ENCODE measurements at places on chromosomes 1 and 21.

- DNase-seq = no peak
Measured at GRCh38 chr1:33465316-33465715, 7.1 kb upstream of the ZSCAN20 start.

- no peak for DNase-seq
Measured at GRCh38 chr1:16237343-16237830, 404 bp upstream of the CPLANE2 start.

- no peak for DNase-seq
Measured at GRCh38 chr1:9200441-9200840, 34.1 kb upstream of the H6PD start.

- DNase-seq = no peak
Measured at GRCh38 chr1:241608379-241609033, 31.7 kb downstream of the CHML start.

DNA sequence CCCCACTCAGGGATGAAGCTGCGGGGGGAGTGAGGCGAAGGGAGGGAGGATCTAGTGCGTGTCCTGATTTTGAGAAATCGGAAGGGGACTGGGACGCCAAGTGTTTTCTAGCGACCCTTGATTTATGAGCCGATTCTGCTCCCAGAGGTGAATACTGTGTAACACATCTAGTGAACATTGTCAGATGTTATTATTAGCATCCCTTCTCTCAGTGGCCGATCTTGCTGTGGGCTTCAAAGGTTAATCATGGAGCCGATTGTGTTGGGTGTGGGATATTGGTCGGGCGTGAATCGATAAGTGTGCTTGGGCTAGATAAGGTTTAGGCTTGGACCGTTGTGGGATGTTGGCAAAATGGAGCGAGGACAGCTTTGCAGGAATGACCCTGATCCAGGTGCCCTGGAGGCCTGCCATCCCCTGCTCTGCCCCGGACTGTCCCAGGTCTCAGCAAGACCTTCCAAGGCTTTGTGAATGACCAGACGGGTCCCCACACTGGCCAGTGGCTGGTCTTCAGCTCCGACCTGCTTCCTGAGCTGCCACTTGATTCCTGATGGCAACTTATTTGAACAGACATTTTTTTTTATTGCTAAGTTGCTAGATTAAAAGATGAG lies 2.2 kb downstream of the AJAP1 start:
- no peak for DNase-seq

- DNase-seq = no peak
Measured at GRCh38 chr1:84425150-84425896, 27.0 kb downstream of the DNASE2B start.

DNA sequence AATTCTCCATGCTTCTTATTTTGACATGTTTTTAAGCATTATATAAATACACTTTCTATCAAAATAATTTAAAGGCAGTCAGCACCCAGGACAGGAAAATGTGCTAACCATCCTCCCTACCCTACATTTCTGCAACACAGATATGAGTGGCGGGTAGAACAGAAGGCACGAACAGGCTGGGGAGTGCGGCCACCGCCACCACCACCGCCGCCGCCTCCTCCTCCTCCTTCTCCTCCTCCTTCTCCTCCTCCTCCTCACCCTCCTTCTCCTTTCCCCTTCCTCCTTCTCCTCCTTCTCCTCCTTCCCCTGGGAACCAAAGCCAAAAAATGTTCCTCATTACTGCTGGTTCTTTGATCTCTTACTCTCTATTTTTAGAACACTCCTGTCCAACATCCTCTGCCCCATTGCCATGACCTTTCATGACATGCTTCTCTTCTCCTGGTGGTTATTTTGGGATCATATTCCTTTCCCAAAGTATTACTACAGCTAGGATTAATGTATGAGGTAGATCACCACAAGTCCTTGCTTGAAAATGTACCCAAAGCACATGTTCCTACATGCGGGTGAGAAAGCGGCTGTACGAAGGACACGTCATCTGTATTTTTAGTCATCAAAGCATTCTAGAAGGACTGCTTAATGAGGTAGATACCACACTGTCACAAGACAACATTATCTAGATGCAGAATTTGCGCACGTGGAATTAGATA lies 24.5 kb upstream of the CCN1 start:
- no peak for DNase-seq

DNA sequence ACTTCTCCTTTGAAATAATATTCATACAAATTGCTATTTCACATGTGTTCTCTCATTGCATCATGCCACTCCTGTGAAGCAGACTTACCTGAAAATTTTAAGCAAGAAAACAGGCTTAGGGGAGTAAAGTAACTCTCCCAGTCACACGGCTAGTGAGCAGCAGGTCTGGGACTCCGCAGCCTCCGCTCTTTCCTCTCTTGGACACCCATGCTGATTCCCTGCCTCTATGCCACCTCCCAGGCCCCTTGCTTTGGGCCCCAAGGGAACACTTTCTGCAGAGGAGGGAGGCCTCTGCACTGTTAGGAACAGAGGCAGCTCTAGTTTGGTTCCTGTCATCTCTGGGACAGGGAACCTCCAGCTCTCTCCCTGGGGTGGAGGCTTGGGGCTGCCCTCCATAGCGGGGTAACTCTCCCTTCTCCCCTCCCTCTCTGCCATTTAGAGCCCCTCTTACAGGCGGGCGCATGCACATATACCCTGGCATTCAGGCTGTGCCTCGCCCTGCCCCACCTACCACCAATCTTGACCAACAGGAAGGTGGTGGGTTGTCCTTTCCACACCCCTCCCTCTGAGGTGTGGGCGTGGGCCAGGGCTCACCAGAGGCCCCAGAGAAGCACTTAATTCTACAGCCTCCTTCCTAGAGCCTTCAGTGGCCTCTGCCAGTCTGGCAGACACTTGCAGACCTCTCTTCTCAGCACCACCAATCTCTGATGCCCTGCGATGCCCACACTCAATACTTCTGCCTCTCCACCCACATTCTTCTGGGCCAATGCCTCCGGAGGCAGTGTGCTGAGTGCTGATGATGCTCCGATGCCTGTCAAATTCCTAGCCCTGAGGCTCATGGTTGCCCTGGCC lies at the start of gene RXFP4:
RXFP4 (plus strand) TSS at position 646 of the 852 bp plus-strand sequence; CDS start at position 718, 72 bp downstream.
- DNase-seq = no peak

GRCh38 chr1:248807067-248807737 lies 18.5 kb downstream of the SH3BP5L start:
- peak; percentile 42 for DNase-seq

DNA sequence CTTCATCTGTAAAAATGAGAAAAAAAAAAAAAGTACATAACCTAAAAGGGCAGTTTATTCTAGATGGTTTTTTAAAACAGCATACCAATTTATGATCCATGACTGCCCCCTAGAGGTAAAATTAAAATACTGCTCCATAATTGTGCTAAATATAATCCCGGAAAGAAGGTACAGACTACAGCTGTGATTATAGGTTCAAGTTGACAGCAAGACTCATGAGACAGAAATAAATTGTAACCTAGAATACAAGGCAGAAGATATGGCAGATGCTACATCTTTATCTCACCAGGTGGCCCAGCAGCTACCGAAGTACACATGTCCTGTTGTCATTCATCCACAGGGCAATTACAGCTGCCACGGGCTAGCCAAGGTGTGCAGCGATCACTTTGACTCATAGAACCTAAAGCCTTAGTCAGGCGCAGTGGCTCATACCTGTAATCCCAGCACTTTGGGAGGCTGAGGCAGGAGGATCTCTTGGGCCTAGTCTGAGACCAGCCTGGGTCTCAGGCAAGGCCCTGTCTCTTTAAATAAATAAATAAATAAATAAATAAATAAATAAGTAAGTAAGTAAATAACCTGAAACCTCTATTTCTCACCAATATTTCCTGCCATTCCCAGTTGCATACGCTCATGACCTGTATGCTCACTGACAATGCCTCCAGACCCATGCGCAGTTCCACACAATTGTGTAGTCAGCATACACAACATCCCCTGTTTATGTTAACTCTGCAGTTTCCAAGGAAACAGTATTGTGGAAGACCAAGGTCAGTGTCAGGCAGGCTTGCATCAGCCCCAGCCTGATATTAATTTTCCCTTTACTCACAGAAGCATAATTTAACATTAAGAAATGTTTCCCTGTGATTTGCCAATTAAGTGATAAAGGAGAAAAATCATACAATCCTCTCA lies 18.3 kb upstream of the PPIE start:
- no peak for DNase-seq

DNA sequence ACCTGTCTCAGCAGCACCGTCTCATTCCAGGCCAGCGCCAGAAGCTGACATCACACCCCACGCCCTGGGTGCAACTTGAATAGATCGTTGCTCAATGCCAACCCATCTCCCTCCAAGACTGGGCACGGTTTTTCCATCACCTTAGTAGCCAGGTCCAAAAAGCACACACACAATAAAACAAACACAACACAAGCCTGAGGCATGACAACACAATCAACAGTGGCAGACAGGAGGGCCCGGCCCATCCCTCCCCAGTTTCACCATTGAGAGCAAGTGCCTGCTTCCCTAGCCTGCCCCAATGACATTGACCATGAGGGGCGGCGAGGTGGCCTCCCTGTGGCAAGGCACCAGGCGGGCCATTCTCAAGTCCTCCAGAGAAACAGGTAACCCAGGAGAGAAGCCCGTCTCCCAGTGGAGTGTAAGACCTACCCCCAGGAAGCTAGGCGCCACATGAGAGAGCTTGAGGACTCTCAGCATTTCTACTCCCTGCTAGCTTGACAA lies 2.7 kb downstream of the IFFO2 start:
- no peak for DNase-seq

- no peak for DNase-seq
Measured at GRCh38 chr1:195954848-195955247, 653.4 kb downstream of the KCNT2 start.

- DNase-seq = no peak
Measured at GRCh38 chr1:61082311-61083012, at the start of gene NFIA. Gene NFIA, plus strand, starts transcription at chr1:61082561.

DNA sequence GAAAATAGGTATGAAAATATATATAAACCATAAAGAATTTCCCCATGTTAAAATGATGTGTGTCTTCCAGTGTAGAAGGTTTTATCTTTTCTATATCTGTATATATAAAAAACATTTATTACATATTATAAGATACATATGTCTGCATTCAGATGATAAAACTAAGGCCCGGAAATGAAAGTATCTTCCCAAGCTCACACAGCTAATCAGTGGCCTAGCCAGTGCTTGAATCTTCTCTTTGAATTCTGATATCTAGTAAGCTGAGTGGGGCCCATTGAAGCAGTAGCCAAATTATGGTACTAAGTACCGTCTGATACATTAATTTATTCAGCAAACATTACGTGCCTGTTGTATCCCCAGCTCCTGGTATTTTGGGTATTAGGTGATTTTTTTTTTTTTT lies 28.6 kb downstream of the UCK2 start:
- no peak for DNase-seq

GRCh38 chr1:194295685-194296084 lies 1109.3 kb upstream of the B3GALT2 start:
- no peak for DNase-seq

DNA sequence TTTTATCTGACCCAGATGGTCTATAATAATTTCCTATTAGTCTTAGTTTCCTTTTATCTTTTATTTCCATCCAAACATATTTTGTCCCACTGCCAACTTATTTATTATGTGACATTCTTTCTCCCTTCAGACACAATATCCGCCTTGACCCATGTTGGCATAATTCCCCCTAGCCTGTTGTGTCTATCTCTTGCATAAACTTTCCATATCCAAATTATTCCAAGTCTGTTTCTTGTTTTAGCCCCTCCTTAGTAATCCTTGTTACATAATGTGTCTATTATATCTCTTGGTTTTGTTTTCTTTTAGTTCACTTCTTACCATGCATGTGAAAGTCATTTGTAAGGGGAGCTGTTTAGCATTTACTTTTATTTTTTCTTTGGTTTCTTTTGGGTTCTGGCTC lies 81.6 kb upstream of the CACHD1 start:
- no peak for DNase-seq

GRCh38 chr1:1255611-1256010 lies 9.1 kb upstream of the C1QTNF12 start:
- DNase-seq = no peak

DNA sequence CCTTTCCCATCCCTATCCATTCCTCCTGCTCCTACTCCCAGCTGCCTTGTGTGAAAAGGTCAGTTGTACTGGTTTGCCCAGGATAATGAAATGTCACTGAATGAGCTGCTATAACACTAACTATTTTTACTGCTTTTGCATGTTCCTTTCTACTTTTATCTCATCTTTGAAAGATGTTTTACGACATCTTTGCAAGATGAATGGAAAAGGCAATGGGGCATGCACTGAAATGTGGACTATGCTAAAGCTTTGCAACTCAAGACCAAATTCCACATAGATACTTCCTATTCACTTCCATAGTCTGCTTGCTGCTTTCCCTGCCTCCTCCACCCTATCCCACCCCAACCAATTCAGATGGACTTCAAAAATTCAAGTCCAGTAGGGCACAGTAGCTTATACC lies 111.3 kb downstream of the SETD4 start:
- DNase-seq = no peak

DNA sequence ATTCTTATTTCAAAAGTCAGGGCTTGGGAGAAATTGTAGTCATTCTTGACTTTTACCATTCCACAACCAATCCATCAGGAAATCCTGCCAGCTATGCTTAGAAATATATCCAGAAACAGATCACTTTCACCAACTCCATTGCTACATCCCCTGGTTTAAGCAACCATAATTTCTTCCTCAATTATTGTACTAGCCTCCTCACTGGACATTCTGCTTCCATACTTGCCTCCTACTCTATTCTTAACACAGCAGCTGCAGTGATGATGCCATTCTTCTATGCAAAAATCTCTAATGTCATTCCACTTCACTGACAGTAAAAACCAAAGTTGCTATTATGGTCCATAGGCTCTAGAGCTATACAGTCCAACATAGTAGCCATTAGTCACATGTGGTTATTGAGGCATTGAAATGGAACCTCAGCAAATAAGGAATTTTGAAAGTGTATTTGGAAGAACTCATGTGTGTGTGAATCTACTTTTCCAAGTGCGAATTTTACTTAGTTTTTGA lies 110.7 kb upstream of the KIAA0040 start:
- DNase-seq = no peak

DNA sequence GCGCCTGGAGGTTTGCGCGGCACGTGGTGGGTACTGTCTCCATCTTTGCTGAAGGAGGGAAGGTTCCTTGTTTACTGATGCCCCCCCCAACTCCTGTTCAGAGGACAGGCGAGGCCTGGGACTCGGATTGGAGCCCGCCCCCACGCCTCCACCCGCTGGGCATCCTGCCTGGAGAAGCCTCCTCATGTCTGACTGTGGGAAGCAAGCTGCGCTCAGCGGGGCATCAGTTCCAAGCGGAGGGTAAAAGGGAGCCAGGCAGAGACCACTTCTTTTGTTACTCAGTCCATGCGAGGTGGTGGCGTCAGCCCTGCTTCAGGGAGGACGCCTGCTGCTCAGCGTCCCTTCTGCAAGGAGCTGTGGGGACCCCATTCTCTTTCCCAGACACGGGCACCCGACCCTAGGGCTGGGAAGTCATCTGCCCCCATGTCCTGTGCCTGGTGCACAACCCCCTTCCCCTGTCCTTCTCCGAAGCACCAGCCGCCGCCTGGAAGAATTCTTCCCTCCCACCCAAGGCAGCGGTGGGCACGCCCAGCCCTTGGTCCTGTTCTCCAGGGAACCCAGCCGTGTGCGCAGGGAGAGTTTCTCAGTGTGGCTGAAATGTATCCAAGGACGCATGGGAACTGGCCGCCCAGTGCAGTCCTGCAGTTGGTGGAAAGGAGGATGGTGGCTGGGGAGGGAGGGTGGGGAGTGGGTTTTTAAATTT lies 414.0 kb downstream of the CAMTA1 start:
- no peak for DNase-seq

GRCh38 chr1:184929711-184930202 lies 44.6 kb downstream of the NIBAN1 start:
- DNase-seq = no peak

- no peak for DNase-seq
Measured at GRCh38 chr1:203526130-203526529, 32.2 kb downstream of the OPTC start.

All from stimulated activated CD4-positive, alpha-beta T cell treated with anti-CD3 and anti-CD28 coated beads, Interleukin-15, amount 100 ng/mL, for 1 hour (primary cell).